Hindlimb muscle (tissue), 1 donor: ENCODE measurements at places on chromosomes 16 and 17. TPM values are rescaled to one million over a fixed set of nuclear protein-coding genes. Genes with fewer than 3 reads are reported as not detected.

Gene ITGAE
- 29.2 TPM for polyA plus RNA-seq

Gene RCVRN
- polyA plus RNA-seq, result 1.1 TPM

Gene TEX19
- not detected for polyA plus RNA-seq

Gene FASN
- 34.7 TPM for polyA plus RNA-seq

Gene CDRT4
- polyA plus RNA-seq, result 2.8 TPM

Gene CCL13
- polyA plus RNA-seq, result 0.31 TPM

Gene UBE2O
- polyA plus RNA-seq, result 18.8 TPM

Gene CFDP1
- 73.0 TPM for polyA plus RNA-seq

Gene TMEM114
- polyA plus RNA-seq, result not detected

Gene CCDC102A
- polyA plus RNA-seq, result 12.8 TPM

Gene TBC1D3B
- 10.9 TPM for polyA plus RNA-seq

Gene PIK3R6
- polyA plus RNA-seq, result 5.4 TPM

Gene RPS15A
- 1,569 TPM for polyA plus RNA-seq

Gene PAGR1
- 27.8 TPM for polyA plus RNA-seq

Gene ANKRD40
- 45.4 TPM for polyA plus RNA-seq

Gene PRR35
- polyA plus RNA-seq, result 0.14 TPM

Gene TK1
- polyA plus RNA-seq, result 19.7 TPM

Gene WFDC1
- polyA plus RNA-seq, result 1.1 TPM

Gene ADCY7
- 10.2 TPM for polyA plus RNA-seq

Gene PRSS36
- polyA plus RNA-seq, result 2.0 TPM

Gene DGKE
- 6.2 TPM for polyA plus RNA-seq

Gene ZNF319
- polyA plus RNA-seq, result 8.0 TPM

Gene MYO15A
- 1.3 TPM for polyA plus RNA-seq

Gene ARHGDIA
- polyA plus RNA-seq, result 166 TPM

Gene HOXB2
- 11.3 TPM for polyA plus RNA-seq

Gene PRKAR1A
- polyA plus RNA-seq, result 331 TPM

Gene MYLK3
- polyA plus RNA-seq, result 7.9 TPM

Gene TNP2
- polyA plus RNA-seq, result not detected
